ENCODE measurements at places on chromosomes 5 and 9. TPM values are rescaled to one million over a fixed set of nuclear protein-coding genes. Genes with fewer than 3 reads are reported as not detected.

- no peak for DNase-seq
Measured at GRCh38 chr5:29697785-29698414, 1495.6 kb upstream of the CDH6 start.

DNA sequence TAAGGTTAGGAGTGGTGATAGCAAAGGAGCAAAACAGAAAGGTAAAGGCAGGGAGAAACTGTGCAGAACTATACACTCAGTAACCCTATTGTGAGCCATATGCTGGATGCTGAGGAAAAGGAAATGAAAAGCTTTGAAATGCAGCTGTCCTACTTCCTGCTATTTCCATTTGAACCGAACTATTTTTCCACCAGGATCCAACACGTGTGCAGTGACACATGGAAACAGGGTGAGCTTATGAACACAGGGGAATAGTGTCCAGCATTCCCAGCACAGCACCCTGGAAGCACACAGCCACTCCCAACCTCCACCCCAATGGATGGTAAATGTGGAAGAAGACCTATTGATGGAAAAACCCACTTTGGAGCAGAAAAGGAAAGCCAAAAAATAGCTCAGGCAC is 69.0 kb upstream of the SLC12A2 start:
- DNase-seq: no peak

DNA sequence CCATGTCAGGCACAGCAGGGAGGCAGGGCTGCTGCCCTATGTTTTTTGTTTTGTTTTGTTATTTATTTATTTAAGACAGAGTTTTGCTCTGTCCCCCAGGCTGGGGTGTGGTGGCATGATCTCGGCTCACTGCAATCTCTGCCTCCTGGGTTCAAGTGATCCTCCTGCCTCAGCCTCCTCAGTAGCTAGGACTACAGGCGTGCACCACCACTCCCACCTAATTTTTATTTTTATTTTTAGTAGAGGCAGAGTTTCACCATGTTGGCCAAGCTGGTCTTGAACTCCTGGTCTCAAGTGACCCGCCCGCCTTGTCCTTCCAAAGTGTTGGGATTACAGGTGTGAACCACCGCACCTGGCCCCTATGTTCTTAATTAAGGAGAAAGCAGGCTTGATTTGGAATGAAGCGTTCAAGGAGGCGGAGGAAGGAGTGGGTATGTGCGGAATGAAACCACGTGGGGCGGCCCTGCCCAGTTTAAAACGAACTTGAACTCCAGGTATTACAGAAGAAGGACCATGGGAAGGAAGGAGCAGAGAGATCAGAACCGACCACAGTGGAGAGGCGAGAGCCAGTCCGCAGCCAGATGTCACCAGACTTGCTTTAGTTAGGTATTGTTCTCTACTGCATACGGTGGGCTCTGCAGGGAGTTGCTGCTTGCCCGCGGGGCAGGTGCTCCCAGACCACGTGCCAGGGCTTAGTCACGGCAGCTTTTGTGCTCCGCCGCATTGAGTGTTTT is 34.9 kb upstream of the EPB41L4B start:
- no peak for DNase-seq

The PCDHAC2 gene
- polyA plus RNA-seq: 3.7 TPM

DNA sequence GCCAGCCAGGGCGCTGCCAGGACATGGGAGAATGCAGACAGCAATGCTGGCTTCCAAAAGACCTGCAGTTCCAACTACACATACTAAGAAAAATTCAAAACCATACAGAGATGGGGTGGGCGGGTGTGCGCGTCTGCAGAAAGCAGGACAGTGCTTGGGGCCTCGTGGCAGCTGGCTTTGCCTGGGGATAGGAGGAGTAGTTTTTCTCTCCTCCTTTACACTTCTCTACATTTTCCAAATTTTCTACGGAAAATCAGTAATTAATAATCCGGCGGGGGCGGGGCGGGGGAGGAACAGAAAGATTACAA is 43.6 kb upstream of the SARDH start:
- DNase-seq: no peak

The CYSRT1 gene
- polyA plus RNA-seq: 2.3 TPM

DNA sequence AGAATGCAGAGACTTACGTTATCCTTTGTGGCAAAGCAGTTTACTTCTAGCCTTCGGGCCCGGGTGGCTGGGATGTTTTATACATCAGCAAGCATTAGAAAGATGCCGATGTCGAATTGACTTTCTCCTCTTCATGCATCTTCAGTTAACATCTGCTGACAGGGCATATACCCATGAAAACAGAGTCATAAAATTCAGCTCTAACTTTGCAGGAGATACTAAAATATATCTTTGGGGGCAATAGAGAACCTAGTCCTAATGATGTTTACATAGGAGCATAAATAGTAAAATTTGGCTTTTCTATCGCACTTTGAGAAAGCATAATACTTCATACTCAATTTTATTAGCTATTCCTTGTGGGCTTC is 247.9 kb downstream of the PRELID2 start:
- DNase-seq: no peak

The PCA3 gene
- polyA plus RNA-seq: 0.41 TPM

GRCh38 chr5:142869886-142870285 is 99.7 kb downstream of the ARHGAP26 start:
- DNase-seq: no peak

All from right lung (tissue), 10 donors.